Effector CD8-positive, alpha-beta T cell (primary cell): ENCODE measurements at places on chromosomes 12 and 14.

DNA sequence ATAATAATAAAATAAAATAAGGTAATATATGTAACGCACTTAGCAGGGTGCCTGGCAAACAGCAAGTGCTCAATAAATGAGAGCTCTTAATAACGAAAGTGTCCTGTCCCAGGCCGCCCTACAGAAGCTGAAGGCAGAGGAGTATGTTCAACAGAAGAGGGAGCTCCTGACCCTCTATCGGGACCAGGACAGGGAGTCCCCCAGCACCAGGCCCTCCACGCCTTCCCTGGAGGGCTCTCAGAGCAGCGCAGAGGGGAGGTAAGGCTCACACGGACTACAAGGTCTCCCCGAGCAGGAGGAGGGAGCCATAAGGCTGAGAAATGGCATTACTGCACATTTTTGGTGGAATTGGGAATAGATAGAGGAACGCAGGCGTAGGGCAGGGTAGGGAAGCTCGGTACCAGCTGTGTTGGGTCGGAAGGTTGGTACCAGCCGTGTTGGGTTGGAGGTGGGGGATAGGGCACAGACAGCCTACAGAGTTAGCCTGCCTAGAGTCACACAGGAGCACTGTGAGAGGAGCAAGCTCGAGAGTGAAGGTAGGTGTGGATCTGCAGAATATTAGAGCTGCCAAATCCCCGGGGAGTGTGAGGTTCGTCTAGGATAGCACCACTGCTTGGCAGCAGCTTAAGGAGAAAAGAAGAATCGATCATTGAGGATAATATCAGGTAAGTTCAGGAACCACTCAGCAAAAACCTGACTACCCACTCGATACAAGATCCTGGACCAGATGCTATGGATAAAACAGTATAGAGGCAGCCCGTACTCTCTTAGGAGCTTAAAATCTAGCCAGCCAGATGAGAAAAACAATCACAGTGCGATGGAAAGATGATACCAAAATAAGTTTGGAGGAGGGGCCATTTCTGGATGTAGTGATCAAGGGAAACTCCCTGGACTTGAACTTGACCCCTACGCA lies 15.3 kb downstream of the TNFRSF1A start:
- no peak for DNase-seq

GRCh38 chr14:24422694-24423601 lies 6.5 kb downstream of the CBLN3 start:
- DNase-seq, result no peak

GRCh38 chr12:121420109-121420508 lies 20.2 kb downstream of the RNF34 start:
- no peak for DNase-seq

GRCh38 chr14:83071888-83072501 lies 1538.3 kb upstream of the SEL1L start:
- no peak for DNase-seq

- peak; percentile 64 for DNase-seq
Measured at GRCh38 chr14:106790189-106791036, 1264.0 kb downstream of the TMEM121 start.

DNA sequence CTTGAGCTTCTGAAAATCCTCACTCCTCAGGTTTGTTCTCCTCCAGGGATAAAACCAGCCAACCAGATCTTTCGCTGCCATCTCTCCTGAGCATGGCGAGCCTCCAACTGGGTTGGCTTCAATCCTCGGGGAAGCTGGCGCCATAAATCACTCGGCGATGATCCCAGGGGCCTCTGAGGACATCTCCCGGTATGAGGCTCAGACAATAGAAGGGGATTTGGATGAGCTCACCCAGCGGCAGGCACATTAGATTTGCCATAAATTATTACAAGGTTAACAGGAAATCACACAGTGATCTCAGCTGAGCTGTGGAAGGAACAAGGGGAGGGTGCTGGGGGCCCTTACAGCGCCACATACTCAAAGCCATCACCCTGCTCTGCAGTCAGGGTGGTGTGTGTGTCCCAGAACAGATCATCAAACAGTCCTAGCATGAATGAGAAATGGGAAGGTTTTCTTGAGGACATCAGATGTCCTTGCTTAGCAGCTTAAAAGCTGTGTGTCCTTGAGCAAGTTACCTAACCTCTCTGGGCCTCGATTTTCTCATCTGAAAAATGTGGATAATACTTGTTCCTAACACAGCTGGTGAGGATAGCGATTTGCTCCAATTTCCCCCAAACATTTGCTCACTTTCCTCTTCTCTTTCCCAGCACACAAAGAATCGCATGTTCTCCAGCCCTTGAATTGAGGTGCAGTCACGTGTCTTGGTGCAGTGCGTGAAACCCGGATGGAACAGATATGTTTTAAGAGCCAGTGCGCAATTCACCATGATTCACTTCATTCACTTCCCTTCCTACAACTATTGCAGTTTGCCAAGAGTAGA lies 142.8 kb downstream of the SCARB1 start:
- no peak for DNase-seq

- no peak for DNase-seq
Measured at GRCh38 chr14:64806202-64806861, 73.4 kb downstream of the SPTB start.

DNA sequence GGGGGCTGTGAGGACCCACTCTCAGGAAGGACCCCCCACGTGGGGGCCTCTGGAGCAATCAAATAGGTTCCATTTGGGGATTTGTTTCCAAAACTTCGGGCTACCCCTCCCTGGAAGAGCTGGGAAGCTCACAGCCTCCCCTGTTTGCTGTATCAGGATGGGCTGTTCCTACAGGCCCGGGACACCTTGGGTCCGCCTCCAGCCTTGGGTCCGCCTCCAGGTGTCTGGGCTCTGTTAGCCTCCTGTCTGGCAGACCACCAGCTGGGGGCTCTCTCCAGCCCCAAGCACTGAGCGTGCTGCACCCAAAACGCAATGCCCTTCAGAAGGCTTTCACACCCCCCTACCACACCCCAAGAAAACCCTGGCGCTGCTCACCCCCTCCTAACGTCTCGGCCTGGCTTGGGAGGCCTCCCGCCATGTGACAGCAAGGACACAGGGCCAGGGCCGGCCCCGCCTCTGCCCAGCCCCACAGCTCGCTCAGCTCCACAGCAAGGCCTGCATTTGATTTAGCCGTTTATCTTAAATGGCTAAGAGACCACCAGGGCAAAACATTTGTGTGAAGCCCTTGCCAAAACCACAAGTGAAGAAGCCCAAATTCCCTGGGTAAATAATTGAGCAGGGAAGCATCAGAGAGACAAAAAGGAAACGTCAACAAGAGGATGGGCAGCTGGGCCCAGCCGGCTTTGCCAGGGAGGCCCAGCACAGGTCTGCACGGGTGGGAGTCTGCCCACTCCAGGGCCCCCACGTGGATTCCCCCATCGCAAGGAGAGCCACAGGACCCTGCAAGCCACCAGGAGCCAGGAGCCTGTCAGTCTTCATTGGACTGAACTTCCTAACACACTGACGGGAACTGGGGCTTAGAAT lies 39.9 kb downstream of the BCL11B start:
- DNase-seq, result peak; percentile 29

GRCh38 chr14:22002860-22003284 lies 329.3 kb upstream of the OR4E1 start:
- peak; percentile 36 for DNase-seq

GRCh38 chr14:60133487-60133886 lies 31.7 kb downstream of the DHRS7 start:
- DNase-seq, result no peak

DNA sequence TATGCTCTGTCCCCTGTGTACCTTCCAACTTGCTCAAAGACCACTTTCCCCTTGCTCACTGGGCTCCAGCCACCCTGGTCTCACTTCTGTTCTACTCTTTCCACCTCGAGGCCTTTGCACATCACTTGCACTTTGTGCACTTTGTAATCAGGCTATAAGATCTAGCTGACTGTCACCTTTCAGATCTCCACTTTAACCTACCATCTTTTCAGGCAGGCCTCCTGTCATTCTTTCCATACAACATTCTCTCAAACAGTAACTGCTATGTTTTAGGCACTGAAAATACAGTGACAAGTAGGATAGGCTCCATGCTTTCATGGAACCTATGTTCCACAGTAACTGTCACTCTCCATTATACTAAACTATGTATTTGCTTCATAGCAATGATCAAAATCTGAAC lies 14.0 kb downstream of the CPM start:
- DNase-seq, result no peak

- DNase-seq, result no peak
Measured at GRCh38 chr12:105171691-105172436, 64.1 kb downstream of the APPL2 start.

DNA sequence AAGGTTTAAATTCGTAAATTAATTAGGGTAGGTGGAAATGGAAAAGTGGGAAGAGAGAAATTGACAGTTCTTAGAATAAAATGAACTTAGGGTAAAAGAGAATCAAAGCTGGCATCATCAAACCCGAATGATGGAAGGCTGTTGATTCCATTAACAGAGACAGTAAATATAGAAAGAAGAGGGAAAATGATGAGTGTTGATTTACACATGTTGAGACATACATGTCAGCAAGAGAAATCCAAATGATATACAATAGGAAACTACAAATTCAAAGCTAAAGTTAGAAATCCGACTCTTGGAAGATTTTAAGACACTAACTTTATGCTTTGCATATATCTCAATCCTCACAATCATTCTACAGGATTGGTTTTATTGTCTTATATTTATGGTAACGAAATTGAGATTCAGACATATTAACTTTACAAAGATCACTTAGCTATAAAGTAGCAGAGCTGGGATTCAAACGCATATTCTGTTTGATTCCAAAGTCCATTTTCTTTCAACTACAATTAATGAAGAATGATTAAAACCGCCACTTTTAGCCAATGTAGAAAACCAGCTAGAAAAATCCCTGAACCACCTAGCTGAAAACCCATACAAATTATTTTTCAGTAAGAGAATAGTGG lies 30.2 kb downstream of the LIMA1 start:
- DNase-seq, result no peak

DNA sequence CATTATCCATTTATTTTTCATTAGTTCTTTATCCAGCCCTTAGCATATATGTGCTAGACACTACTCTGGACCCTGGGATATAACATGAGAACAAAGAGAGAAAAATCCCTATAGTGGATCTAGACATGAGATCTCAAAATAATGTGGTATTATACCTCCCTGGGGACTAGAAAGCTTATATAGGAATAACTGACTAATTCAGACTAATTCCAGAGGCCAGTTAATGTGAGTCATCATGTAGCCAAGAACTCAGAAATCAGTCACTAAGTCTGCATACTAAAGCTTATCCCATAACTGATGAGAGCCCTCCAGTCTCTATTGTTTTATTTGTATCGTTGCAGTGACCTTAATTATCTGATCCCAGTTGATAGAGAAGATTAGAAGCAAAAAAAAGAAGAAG lies 267.1 kb upstream of the RGS6 start:
- no peak for DNase-seq

DNA sequence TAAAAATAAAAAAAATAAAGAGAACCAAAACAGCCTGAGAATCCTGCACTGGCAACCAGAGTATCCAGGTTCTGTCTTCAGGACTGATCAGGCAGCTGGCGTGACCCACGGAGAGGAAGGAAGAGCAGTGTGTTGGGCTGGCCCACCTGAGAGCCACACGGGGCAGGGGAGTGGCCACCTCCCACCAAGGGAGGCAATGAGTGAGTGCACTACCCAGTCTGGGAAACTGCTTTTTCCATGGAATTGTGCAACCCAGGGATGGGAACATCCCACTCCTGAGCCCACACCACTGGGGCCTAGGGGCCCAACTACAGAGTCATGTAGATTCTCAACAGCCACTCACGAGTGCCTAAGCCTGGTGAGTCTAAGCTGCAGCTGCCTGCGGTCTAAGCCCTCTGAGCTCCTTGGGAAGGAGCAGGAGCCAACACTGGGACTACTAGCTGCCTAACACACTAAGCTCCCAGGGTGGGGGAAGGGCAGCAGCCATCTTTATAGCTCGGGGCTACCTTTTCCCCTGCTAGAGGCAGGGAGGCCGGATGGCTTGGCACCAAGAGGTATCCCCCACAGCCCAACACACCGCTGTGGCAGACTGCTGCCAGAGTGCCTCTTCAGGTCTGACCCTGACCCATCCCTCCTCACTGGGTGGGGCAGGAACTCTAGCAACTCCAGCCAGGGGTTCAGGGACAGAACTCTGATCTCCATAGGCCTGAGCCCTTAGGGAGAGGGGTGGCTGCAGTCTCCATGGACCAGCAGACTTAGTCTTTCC lies 610.9 kb downstream of the RERGL start:
- DNase-seq, result no peak

- DNase-seq, result no peak
Measured at GRCh38 chr12:102481705-102482425, 1.5 kb upstream of the IGF1 start.

DNA sequence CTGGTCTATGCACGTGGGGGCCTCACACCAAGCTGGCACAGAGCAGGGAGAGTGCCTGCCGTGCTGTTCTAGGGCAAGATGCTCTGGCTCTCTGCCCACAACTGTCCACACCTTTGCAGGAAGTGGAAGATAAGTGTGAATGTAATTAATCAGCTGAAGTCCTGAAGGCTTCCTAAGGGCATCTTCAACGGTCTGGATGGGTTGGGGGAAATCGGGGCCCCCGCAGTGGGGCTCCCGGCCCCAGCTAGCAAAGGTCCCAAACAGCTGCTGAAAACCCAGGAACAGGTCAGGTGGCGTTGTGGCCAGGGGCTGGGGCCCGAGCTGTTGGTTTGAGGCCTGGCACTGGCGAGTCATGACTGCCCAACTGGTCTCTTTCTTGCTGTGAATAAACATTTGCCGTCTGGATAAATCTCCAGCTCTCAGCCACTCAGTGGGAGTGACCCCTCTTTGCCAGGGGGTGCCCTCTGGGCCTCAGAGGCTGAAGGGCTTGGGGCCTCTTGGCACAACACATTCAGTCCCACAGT lies 6.7 kb upstream of the SLC25A29 start:
- DNase-seq, result no peak

DNA sequence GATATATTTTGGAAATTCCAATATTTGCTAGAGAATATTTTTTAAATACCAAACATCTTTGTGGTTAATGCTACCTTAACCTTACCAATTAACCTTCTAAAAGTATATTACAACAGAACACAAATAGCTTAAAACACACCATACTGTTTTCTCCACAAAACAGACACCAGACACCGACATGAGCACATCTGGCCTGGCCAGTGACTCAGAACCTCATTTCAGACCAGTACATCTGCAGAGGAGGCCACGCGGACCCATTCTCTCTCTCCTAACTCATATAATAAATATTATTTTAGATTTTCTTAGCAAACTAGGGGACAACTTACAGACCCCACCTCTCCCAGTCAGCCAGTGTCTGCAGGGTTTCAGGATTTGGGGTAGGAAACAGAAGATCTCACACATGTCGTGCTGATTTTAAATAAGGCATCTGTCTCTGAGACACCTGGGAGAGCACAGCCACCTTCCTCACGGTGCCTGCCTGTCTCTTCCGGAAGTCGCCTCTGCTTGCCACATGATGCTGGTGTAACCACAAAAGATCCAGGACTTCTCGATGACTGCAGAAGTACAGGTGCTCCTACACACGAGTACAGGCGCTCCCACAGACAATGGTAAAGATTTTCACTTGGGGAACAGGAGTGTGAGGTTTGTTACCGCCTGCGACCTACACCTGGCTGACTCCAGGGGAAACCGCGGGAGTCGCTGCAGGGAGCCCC lies 9.7 kb upstream of the ANKLE2 start:
- DNase-seq, result peak; percentile 33

- no peak for DNase-seq
Measured at GRCh38 chr14:91264151-91265150, 19.9 kb upstream of the GPR68 start.

GRCh38 chr14:57179273-57179672 lies 89.4 kb downstream of the EXOC5 start:
- DNase-seq, result no peak

- no peak for DNase-seq
Measured at GRCh38 chr14:42469637-42470426, 863.2 kb downstream of the LRFN5 start.

GRCh38 chr14:54322246-54322645 lies 74.6 kb upstream of the CDKN3 start:
- DNase-seq, result no peak

GRCh38 chr12:110861729-110862128 lies 14.9 kb downstream of the CCDC63 start:
- no peak for DNase-seq
